ENCODE measurements at places on chromosomes 5 and 9.

- no peak for DNase-seq
These were observed 207.0 kb downstream of the CSNK1G3 start for GRCh38 chr5:123719004-123719403.

DNA sequence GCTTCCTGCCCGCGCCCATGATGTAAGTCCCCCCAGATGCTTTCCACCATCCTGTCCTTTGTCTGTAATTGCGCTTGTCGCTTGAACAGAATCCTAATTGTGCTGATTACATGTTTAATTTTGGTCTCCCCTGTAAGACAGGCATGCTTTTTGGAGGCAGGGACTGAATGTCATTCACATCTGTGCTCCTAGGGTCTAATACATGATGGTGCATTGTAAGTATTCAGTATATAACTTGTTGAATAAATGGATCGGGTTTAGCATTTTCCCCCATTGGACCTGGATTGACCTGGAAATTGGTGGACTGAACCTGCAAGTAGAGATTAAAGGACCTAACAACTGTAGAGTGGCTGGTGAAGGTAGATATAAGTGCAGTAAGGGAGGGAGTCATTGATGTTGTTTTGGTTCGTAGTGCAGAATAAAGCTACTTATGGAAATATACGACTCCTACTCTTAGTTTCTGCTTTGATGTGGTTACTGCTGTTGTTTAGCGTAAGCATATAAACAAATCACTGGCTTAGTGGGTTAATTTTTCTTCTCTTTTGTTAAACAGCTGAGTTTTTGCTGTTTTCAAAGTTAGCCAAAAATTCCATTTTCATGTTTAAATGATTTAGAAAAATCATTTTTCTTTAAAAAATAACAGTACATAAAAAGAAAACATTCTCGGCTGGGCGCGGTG lies 57.3 kb downstream of the TRIO start:
- no peak for DNase-seq

DNA sequence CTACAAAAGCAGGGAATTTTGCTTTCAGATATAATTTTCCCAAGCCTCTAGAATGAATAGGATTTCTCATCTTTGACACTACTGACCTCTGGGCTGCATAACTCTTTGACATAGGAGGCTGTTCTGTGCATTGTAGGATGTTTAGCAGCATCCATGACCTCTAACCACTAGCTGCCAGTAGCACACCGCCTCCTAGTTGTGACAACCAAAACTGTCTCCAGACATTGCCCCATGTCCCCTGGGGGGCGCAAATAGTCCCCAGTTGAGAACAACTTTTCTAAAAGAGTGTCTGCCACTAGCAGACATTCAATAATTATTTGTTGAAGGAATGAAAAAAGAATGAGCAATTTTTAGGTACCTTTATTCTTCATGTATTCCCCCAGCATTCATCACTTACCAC lies 51.8 kb downstream of the POU4F3 start:
- DNase-seq: peak; percentile 16

GRCh38 chr5:170288551-170288950 lies 9.0 kb downstream of the LCP2 start:
- no peak for DNase-seq

GRCh38 chr9:76738402-76738801 lies 25.8 kb upstream of the PCA3 start:
- DNase-seq: no peak

DNA sequence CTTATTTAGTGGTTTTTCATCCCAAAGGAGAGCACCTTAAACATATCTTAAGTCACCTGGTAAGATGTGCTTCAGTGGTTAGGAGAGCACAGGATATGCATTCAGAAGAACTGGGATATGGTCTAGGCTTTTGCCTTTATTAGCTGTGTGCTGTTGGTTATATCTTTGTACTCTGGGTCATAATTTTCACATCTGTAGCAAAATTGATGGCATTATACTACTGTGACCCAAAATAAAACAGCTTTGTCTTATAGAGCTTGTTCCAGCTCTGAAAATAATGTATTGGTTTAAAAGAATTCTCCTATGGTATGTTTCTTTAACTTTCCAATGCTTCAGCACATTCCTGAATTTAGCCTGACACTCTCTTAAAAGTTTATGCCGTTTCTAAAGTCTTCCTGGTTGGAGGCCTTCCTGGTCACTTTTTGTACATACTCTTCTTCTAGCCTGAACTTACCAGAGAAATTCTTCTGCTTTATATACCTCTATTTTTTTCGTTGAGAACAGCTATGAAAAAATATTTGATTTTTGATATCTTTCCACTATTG lies 337.1 kb upstream of the MPDZ start:
- DNase-seq: no peak

GRCh38 chr5:68777135-68777534 lies 316.7 kb upstream of the SLC30A5 start:
- no peak for DNase-seq

- no peak for DNase-seq
These were observed 115.3 kb upstream of the IRX2 start for GRCh38 chr5:2866662-2867372.

DNA sequence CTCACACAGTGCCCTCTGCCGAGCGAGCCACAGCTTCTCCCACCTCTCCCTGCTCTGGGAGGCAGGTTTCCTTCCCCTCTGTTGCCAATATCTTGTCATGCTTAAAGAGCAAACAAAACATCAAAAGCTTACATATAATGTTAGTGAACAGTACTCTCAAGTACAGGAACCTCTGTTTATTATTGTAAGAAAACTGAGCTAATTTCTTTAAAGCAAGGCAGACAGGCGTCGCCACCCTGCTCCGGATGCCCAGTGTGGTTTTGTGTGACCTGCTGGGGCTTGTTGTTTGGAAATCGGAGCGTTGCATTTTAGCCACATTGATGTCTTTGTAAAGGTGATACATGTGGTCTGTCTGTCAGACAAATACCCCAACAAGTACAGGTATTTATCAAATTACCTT lies 401.4 kb upstream of the IRX1 start:
- no peak for DNase-seq

GRCh38 chr5:44178414-44178813 lies 210.8 kb downstream of the FGF10 start:
- no peak for DNase-seq

DNA sequence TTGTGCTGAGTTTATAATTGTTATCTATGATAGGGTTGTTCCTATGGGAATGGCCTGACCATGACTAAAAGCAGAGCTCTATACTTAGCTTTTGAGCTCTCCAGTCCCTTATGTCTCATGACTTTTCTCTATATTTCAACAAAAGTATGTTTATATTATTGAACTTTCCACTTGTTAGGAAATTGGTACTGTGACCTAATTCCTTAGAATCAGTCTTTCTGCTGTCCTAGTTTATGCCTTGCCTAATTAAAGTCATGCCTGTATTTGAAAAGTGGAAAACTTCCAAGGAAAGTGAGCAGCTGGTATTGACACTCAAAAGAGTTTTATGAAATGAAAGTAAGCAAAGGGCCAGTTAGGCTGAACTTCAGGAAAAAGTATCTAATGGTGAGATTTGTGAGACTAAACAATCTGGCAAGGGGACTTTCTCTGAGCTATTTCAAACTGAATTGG lies 68.6 kb downstream of the XRCC4 start:
- no peak for DNase-seq

GRCh38 chr5:1565737-1566734 lies 42.3 kb upstream of the LPCAT1 start:
- DNase-seq: no peak

DNA sequence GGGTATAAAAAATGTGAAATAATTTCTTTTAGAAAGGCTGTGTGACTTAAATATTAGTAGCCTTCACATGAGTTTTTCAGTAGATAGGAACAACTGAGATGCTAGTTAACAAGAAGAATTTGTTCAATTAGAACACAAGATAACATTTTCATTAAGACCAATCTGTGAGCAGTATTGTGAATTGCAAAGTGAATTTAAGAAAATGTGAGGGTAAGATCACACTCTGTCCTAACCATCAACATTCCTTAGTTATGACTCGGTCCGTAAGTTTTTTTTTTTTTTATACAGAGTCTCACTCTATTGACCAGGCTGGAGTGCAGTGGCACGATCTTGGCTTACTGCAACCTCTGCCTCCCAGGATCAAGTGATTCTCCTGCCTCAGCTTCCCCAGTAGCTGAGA lies 180.2 kb upstream of the EGFLAM start:
- no peak for DNase-seq

- DNase-seq: no peak
These were observed 35.1 kb upstream of the ZCCHC7 start for GRCh38 chr9:37085233-37085632.

DNA sequence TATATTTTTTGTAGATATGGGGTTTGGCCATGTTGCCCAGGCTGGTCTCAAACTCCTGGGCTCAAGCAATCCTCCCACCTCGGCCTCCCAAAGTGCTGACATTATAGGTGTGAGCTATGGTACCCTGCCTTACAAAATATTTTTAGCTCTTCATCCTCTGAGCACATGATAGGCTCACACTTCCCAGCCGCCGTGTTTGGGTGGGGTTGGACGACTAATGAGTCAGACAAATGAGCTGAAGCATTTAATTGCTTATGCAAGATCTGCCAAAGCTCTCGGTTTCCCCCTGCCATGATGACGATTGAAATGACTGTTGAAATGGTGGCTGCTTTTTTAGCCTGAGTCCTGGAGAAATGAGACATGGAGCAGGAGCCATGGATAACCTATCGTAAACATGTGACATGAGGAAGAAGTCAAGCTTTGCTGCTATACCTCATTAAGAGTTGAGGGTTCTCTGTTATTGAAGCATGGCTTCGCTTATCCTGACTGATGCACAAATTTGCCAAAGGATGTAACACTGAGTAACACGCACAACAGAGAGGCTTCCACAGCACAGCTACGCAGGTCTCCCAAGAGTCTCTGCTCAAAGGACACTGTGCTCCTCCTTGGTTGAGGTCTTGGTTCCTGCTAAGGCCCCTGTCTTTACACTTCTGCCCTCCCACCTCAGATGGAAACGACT lies 48.2 kb upstream of the GFPT2 start:
- DNase-seq: no peak

DNA sequence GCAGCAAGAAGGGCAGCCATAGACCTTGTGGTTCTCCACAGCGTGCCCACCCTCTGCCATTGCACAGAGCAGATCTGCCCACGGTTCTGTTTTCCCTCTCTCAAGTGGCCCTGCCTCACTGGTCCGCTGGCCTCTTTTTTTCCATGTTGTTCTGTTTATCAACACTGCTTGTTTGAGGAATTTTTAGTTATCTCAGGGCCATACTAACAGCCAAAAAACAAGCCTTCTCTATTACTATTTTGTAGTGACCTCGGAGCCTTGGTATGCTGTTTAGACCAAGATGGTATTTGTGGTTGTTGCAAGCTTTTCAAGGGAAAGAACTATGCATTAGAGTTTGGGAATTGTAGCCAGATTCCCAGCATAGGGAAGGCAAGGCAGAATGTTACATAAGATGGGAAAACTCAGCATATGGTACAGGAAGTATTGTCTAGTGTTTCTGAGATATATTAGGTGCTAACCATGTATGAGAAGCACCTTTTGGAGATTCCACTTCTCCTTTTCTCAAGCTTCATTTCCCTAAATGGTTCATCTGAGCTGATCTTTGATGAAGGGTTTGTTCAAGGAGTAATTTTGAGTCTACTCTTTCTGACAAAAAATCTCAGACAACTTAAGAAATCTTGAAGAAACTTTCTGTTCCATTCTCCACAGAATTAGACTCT lies 54.3 kb downstream of the NUP214 start:
- DNase-seq: no peak

DNA sequence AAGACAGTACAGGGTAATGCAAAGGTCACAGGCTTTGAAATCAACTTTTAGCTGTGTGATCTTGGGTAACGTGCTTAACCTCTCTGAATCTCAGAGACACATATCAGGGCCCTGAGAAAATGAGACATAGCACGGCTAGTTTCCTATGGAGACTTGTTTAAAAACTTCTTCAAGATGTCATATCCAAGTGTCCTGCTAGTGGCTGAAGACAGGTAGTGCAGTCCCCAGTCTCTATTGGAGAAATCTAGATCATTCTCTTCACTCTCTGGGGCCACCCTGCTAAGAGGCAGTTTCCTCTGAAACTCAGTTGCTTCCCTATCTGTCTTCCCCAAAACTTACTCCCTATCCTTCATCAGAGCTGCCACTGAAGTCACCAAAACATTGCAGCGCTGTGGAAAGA lies 30.3 kb upstream of the GRXCR2 start:
- DNase-seq: no peak

- DNase-seq: no peak
These were observed 200.1 kb upstream of the TBC1D2 start for GRCh38 chr9:98455256-98456155.

GRCh38 chr5:75648712-75649111 lies 37.5 kb downstream of the ANKDD1B start:
- no peak for DNase-seq

GRCh38 chr5:149664083-149664482 lies 66.0 kb upstream of the PPARGC1B start:
- DNase-seq: no peak

DNA sequence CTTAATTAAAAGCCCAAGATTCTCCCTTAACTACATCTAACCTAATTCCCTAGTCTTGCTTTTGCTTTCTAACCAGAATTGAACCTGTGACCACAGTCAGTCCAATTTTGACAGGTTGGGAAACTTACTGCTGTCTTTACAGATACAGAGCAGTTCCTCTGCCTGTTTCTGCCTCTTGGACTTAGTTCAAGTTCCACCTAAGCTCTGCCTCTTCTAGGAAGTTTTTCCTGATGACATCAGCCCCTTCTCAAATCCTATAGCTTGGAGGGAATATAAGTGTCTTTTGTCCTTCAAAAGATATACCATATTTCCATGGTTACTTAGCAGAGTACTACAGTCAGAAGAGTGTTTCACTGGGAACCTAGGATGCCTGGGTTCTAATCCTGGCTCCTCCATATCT lies 31.7 kb downstream of the BRINP1 start:
- DNase-seq: no peak

DNA sequence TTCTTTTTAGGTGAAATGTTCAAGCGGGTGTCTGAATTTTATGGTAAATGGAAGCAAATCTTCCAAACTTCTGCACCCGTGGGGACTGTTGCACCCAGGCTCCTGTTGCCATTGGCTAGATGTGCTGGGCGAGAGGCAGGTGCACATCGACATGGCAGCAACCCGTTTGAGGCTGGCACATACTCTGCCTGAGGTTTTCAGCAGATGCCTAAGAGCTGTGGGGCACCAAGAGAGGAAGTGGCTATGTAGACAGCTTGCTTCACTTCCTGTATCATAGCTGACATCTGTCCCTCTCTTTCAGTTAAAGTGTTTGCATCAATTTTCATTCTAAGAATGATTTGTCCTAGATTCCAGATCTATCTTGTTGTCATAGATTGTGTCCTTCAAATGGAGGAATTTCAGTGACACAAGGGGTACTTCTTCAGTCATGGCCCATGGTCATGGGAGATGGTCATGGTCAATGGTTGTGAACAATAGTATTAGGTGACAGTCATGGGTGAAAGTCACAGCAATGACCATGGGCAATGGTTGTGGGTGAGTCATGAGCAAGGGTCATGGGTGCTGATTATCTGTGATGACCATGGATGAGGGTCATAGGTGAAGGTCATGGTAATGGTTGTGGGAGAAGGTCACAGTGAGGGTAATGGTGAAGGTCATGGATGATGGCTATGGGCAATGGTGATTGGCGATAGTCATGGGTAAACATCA lies 115.1 kb upstream of the IRX4 start:
- DNase-seq: no peak

- DNase-seq: peak; percentile 9
These were observed 919.0 kb downstream of the TAF11L14 start for GRCh38 chr5:18553269-18553668.

Data from Calu3 (cell line).